ENCODE measurements at places on chromosomes 16 and 17. TPM values are rescaled to one million over a fixed set of nuclear protein-coding genes. Genes with fewer than 3 reads are reported as not detected.

Gene CDH5
- total RNA-seq: 42.9 TPM

DNA sequence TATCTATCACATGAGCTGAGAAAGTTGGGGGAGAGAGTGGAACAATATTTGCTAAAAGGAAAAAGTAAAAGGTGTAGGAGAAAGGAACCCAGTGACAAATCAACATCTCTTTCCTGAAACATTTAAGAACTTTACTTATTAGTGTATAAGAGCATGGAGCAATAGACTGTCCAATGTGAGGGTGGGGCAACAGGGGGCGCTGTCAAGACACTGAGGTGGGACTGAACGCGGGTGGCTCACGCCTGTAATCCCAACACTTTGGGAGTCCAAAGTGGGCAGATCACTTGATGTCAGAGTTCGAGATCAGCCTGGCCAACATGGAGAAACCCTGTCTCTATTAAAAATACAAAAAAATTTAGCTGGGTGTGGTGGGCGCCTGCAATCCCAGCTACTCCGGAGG lies 21.2 kb downstream of the PCTP start:
- no peak for DNase-seq

DNA sequence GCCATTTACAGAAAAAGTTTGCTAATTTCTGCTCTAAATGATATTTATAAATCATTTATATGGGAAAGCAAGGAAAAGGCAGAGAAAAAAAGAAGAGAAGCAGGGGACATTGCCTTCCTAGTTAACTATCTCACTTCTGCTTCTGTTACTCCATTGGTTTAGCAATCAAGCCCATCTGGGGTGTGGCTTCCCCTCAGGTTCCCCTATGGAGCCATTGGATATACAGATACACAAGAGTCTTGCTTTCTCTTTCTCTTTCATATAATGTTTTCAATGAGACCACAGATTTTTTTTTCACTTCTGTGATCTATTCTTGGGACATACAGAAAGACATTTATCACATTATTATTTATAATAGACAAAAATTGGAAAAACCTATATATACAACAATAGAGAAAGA lies 105.6 kb upstream of the TOM1L1 start:
- DNase-seq: no peak

Gene COX11
- total RNA-seq: 62.7 TPM

Gene ZNF205
- total RNA-seq: 6.9 TPM

DNA sequence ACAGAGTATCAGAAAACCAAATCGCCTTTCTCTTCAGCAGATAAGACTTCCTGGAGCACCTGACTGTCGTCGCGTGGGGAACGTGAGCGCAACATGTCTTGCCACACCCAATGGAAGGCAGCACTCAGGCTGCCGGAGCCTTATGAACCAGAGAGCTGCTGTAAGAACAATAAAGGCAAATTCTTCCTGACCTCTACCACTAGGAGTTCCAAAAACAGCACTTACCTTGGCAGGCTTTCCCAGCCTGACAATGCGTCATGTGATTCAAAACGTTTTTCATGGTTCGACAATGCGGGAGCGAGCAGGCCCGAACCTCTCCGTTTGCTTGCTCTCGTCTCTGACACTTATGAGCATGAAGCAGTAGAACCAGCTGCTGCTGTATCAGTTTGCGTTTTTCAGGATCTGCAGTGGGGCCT lies 75.8 kb upstream of the TRAP1 start:
- no peak for DNase-seq

DNA sequence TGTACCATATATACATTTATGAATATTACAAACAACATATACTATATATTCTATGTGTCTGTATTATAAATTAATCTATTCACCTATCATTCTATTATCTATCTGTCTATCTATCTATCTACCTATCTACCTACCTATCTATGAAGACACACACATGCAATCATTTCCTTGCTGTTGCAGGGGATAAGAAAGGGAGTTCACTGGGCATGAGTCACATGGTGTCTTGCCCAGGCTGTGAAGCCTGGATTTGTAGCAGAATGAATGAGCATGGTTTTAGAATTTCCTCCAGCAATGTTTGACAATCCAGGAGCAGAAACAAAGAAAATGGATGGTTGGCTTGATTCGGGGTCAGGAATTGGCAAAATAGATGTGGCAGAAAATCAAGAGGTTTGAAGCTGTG lies 23.2 kb upstream of the FAM20A start:
- no peak for DNase-seq

Gene KRT20
- total RNA-seq: not detected

DNA sequence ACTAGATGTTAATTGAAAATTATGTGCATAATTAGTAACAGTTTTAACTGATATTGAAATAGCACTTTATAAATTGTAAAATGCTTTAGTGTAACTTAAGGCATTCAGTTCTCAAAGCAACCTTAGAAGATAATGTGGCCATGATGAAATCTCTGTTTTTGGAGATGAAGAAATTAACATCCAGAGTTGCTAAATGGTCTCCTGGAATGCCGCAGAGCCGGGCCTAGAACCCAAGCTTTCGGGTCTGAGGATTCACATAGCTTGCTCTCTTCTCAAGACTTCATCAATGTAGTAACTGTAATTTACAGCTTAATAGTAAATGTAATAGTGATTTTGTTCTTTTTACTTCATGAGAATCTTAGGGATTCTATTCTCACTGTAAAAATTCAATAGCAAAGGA lies 272.3 kb downstream of the HS3ST3A1 start:
- no peak for DNase-seq

Gene DNASE1L2
- total RNA-seq: 0.35 TPM

Gene CDRT15
- total RNA-seq: not detected

DNA sequence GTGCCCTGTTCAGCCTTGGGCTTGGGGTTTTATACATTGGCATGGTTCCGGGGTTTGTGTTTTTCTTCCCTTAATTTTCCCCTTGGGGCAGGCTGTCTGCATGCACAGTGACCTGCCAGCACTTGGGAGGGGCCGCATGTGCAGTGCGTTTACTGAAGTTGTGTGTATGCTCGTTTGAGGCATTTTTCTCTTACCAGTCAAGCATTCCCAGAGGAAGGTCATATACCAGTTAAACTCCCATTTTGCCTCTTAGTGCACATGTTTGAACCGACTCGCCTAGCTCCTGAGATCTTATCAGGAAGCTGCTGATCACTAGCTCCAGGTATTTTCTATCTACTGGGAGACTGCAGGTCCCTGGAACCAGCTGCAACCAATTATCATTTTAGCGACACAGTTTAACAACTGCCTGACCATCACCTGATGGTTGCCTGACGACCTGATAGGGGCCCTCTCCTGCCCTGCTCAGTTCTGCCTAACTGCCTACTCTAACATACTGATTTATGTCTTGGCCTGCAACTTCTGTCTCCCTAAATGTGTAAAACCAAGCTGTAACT lies 51.4 kb downstream of the MFSD11 start:
- no peak for DNase-seq

- DNase-seq: no peak
Measured at GRCh38 chr17:62121025-62121730, 56.1 kb upstream of the MED13 start.

DNA sequence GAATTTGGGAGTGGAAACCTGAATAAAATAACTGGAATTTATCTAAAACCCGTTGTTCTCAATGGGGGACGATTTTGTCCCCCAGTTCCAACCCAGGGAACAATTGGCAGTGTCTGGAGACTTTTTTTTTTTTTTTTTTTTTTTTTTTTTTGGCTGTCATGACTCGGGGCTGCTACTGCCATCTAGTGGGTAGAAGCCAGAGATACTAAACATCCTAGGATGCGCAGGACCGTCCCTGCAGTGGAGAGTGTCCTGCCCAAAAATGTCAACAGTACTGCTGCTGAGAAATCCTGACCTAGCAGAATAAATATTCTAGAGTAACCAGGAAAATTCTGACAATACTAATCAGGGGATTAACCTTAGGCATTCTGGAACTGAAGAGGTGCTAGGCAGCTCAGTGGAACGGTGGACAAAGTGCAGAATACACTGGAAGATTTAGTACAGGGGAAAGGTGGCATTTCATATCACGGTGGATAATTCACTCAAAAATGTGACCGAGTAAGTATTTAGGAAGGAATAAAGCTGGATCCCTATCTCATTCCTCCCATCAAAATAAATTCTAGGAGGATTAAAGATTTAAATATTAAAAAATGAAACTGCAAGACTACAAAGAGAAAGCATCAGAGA lies 107.6 kb downstream of the SPECC1 start:
- DNase-seq: no peak

- no peak for DNase-seq
Measured at GRCh38 chr16:30603945-30604315, 6.3 kb downstream of the ZNF689 start.

GRCh38 chr17:6100891-6101500 lies 30.8 kb downstream of the WSCD1 start:
- DNase-seq: no peak

- DNase-seq: no peak
Measured at GRCh38 chr16:79288066-79288465, 312.5 kb downstream of the MAF start.

- peak; percentile 31 for DNase-seq
Measured at GRCh38 chr17:64355536-64356303, 34.9 kb downstream of the PECAM1 start.

- no peak for DNase-seq
Measured at GRCh38 chr16:72664056-72664508, 383.8 kb downstream of the ZFHX3 start.

DNA sequence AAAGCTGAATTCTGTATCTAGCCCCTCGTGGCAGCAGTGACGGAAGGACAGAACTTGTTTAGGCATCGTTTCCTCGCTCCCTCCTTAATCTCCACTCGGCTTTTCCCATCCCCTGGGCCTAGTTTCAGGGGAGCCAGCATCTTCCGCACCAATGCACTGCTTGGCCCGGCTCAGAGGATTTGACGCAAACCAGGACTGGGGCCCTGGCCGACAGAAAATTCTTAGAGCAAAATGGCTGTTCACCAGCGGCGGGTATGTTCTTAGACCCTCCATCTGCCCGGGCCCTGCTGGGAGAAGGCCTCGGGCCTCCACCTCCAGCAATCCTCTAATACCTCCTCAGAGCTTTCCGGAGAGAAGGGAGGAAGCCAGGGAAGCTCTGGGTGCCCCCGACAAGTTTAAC lies 54.6 kb downstream of the TBC1D16 start:
- DNase-seq: no peak

GRCh38 chr16:6081320-6081976 lies 983.9 kb upstream of the EEF2KMT start:
- DNase-seq: no peak

DNA sequence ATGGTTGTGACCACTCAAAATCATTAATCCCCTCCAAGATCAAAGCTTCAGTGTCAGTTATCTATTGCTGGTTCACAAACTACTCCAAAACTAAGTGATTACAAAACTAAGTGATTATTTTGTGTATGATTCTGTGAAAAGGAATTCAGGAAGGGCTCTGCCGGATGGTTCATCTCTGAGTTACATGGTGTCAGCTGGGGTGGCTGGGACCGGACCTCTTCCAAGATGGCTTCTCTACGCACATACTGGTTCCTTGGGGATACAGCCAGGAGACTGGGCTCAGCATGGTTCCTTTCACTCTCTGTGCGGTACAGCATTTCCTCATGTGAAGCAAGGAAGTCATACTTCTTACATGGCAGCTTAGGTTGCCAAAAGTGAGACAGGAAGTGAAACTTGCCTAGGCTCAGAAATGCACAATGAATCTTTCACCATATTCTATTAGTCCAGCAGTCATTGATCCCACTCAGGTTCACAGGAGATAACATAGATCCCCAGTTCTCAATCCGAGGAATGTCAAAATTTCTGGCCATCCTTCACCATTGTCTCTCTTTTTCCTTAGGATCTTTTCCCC lies 97.9 kb upstream of the IRX6 start:
- DNase-seq: no peak

GRCh38 chr17:36814958-36815357 lies 122.3 kb upstream of the LHX1 start:
- no peak for DNase-seq

Gene NEUROD2
- not detected for total RNA-seq

Gene HEATR9
- not detected for total RNA-seq

DNA sequence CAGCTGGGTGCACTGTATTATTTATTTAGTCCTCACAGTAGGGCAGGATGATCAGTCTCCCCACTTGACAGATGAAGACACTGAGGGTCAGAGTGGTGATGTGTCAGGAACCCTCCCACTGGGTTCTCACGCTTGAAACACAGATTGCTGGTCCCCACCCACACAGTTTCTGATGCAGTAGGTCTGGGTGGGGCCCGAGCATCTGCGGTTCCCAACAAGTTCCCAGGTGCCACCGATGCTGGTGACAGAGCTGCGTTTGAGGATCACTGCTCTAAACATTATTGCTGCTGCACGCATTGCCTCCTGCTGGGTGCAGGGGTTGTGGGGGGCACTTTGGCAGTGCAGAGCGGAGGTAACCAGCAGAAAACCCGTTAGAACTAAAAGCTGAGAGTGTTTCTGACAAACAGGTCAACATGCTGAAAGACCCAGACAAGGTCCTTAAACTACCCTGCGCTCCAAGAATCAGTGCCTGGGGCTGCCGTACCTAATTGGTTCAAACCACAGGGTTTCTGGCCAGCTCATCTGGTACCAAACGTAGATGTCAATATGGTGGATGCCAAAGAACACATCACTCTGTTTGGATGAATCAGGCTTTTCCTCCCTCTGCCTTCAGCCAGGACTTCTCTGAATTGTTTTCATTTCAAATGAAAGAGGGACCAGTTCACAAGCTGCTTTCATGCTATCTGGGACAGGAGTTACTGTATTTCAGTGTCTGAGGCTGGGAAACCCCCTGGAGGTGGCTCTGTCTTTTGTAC lies 76.0 kb downstream of the ABCC1 start:
- DNase-seq: no peak

- no peak for DNase-seq
Measured at GRCh38 chr17:10756619-10757018, 26.8 kb upstream of the TMEM220 start.

DNA sequence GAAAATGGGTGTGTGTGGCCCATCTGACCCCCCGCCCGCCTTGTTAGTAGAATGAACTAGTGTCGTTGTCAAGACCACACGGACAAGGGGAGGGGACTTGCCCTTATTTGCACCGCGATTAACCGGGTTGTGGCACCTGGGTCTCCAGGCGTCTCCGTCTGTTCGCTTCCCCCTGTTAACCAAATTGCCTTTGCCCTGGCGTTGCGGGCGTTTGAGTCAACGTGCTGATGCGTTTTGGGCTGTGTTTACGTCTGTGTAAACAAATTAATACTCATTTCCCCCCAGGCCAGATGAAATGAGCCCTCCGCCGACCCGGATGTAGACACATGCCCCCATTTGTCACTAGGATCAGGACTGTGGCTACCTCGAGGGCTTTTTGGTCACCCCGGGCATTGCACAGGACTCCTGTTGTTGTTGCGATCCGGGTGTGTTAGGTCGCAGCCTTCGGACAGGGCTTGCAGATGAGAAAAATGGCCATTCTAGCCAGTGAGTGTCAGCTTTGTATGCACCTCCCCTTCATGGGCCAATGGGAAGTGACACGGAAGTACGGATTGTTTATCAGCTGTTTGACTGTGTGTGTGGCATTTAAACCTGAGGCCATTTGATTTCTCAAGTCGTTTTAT lies 906 bp downstream of the RBL2 start:
- DNase-seq: peak; percentile 69

- DNase-seq: peak; percentile 97
Measured at GRCh38 chr16:69186642-69187445, at the start of gene SNTB2. Gene SNTB2, plus strand, starts transcription at chr16:69187164. Its CDS starts 3 bp downstream, at chr16:69187167.

Gene IGF2BP1
- total RNA-seq: not detected

Gene RCVRN
- not detected for total RNA-seq

GRCh38 chr17:57366177-57366557 lies 109.8 kb downstream of the MSI2 start:
- no peak for DNase-seq

GRCh38 chr16:23064639-23065038 lies 84.6 kb downstream of the USP31 start:
- DNase-seq: no peak

Data from Right ventricle myocardium superior (tissue), 1 donor.